ENCODE measurements at places on chromosomes 12 and 14.

DNA sequence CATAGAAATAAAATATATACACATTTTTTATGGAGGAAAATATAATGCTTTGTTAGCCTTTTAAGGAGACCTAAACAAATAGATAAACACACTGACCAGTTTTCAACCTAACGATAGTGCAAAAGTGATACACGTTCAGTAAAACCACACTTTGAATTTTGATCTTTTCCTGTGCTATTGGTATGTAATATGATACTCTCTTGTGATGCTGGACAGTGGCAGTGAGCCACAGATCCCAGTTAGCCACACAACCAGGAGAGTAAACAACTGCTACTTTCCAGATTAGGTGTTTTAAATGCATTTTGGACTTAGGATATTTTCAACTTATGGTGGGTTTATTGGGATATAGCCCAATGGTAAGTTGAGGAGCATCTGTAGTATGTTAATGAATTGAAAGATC is 243.1 kb downstream of the ERC1 start:
- no peak for DNase-seq

- no peak for DNase-seq
Measured at GRCh38 chr12:80129895-80130530, 30.7 kb downstream of the OTOGL start.

- DNase-seq, result no peak
Measured at GRCh38 chr12:95990136-95990535, 6.0 kb downstream of the HAL start.

GRCh38 chr14:56224691-56225681 is 106.8 kb downstream of the PELI2 start:
- no peak for DNase-seq

DNA sequence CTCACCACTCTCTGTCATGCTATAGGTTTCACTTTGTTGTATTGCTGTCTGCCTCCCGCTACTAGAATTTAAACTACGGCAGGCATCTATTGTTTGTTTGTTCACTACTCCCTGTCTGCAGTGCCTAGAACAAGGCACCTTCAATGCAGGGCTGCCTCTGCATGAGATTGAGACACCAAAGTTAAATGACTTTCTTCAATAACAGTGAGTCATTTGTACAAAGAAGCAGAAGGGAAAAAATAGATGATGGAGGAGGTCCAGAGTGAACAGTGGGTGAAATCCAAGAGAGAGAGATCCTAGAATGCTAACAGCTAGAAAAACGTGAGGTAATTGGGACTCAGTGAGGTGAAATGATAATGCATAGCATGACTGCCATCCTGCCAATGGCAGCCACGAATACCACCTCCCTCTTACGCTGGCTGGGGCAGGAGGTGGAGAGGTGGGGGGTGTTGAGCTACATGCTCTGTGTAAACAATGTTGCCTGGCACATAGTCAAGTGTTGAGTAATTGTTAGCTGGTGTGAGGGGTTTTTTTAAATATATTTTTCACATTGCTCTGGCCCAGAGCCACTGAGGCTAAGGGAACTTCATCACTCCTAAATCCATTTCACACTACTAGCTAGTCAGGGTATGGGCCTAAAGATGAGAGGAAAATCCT is 367.6 kb downstream of the RPS29 start:
- DNase-seq, result no peak

- no peak for DNase-seq
Measured at GRCh38 chr12:132239392-132239791, 90.0 kb downstream of the GALNT9 start.

DNA sequence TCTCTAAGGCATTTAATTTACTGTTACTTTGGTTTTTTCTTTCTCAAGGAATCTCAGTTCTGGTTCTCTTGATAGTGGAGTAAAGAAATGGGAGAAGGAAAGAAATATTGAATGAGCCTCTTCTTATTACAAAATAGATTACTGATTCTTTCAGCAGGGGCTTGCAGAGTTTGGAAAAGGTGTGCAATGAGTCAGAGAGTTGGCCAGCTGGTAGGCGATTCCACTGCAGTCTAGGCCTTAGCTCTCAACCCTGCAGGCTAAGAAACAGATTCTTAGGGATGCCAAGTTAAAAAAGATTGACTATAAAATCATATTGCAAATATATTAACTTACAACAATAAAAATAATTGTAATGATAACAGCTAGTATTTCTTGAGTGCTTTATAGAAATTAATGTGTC is 25.8 kb downstream of the NR1H4 start:
- no peak for DNase-seq

- DNase-seq, result no peak
Measured at GRCh38 chr12:124109760-124110159, 136.7 kb downstream of the ZNF664 start.

DNA sequence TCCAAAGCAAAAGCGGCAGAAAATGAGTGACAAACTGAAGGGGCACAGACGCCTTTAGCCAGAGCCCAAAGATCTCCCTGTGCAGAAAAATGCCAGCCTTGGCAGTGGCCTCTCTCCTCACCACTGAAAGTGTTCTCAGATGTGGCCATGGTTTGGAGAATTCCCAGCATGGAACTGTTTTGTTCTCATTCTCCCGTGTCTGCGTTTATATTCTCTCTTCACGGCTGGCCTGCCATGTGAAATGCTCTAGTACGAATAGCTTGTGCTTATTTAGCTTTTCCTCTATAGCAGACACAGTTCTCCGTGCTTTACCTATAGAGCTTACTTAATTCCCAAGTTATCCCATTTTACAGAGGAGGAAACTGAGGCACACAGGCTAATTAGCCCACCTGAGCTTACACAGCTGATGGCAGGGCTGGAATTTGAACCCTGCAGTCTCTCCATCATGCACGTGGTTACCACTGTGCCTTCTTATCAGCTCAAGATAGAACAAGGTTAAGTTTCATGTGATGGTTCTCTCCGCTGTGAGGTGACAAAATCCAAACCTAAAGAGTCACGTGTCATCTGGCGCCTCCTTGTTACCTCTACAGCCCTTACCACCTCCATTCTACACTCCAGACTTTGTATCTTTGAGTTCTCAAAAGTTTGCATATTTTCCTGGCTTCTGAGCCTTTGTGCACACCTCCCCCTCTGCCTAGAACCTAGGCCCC is 141.6 kb downstream of the GCH1 start:
- DNase-seq, result no peak

- no peak for DNase-seq
Measured at GRCh38 chr12:73599268-73599667, 938.4 kb upstream of the ATXN7L3B start.

DNA sequence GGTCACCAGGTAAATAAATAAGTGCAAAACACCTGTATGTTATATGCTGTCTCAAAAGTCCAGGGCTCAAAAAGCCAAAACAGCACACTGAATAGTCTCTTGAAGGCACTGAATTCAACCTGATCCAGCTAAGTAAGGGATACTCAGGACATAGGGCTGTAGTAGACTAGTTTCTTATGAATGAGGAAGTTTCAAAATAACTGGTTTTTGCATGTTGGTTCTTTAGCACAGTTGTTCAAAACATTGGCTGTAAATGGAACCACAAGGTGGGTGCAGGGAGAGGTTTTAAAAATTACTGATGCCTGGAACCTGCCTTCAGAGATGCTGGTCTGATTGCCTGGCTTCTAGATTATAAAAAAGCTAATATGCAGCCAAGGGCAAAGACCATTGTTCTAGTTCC is 34.1 kb downstream of the NDUFA12 start:
- DNase-seq, result no peak

DNA sequence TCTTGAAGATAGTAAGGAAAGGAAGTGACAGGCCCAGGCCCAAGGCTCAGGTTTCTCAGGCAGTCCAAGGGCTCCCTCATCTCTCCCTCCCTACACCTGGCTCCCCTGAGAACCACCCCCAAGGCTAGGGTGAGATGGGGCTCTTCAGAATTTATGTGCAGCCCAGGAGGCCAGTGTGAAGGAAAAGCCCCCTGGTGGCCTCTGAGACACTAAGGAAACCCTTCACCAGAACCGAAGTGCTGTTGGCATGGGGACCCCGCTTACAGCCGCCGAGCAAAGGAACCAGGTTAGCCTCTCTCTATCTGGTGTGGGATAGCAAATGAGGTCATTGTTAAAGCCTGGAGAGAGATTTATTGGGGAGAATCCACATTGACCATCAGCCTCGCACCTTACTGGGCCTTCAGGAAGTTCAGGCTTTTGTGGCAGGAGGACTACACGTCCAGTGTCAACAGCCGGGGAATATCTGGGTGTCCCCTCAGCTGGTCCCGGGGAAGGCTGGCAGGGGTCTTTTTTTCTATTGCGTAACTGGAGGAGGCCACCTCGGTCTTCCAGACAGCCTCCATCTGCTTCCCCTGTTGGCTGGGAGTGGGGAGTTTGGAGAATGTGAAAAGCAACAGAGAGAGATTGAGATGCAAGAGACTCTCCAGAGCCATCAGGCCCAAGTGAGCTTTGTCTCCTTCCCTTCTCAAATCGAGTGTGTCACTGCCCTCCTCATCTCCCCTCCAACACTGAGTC is 18.1 kb downstream of the FAM186B start:
- no peak for DNase-seq

DNA sequence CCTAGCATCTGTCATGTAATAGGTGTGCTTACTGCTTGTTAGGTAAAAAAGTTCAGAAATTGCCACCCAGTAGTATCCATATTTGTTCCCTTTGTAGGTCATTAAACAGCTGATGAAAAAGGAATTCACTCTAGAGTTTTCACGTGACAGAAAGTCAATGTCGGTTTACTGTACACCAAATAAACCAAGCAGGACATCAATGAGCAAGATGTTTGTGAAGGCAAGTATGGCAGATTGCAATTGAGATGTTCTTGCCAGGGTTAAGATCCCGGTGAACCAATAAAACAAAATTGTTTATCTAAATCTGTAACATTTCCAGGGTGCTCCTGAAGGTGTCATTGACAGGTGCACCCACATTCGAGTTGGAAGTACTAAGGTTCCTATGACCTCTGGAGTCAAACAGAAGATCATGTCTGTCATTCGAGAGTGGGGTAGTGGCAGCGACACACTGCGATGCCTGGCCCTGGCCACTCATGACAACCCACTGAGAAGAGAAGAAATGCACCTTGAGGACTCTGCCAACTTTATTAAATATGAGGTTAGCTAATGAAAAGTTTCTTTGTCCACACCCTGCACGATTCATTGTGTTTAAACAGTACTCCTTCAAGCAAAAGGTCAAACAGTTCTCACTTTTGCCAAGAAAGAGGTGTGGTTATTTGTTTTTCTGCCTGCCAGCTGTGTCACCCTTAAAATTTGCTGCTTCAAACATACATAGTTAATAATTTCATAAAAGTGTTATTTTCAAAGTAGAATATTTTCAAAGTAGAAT is 58.3 kb downstream of the ATP2A2 start:
- no peak for DNase-seq

- peak; percentile 85 for DNase-seq
Measured at GRCh38 chr12:49043856-49044258, 16.7 kb downstream of the KMT2D start.

DNA sequence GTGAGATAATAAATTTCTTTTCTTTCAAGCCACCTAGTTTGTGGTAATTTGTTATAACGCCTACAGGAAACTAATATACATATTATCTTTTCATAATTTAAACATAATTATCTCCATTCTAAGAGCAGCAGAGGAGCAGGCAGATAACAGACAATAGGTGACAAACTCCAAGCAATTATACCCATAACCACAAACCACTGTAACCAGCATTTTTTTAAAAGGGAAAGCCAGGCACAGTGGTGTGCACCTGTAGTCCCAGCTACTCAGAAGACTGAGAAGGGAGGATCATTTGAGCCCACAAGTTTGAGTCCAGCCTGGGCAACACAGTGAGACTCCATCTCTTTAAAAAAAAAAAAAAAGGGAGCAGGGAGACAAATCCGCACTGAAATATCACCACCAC is 54.9 kb downstream of the ATF7 start:
- DNase-seq, result no peak

DNA sequence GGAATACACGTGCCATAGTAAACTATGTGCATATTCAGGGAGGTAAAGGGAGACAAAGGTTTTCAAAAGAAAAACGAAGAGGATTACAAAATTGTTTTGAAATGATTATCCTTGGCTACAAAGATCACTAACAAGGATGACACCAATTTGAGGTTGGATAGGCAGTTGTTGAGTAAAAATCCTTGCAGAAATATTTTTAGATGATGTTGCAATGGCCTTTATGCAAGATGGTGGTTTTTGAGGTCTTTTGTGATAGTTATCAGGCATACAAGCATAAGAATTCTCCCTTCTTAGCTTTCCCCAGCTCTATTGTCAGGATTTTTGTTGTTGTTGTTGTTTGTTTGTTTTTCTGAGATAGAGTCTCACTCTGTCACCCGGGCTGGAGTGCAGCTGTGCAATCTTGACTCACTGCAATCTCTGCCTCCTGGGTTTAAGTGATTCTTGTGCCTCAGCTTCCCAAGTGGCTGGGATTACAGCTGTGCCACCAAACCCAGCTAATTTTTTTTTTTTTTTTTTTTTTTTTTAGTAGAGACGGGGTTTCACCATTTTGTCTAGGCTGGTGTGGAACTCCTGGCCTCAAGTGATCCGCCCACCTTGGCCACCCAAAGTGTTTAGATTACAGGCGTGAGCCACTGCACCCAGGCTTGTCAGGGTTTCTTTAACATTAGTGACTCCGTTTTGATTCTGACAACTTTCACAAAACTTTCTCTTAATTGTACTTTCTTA is 7.8 kb downstream of the RNASE1 start:
- no peak for DNase-seq

DNA sequence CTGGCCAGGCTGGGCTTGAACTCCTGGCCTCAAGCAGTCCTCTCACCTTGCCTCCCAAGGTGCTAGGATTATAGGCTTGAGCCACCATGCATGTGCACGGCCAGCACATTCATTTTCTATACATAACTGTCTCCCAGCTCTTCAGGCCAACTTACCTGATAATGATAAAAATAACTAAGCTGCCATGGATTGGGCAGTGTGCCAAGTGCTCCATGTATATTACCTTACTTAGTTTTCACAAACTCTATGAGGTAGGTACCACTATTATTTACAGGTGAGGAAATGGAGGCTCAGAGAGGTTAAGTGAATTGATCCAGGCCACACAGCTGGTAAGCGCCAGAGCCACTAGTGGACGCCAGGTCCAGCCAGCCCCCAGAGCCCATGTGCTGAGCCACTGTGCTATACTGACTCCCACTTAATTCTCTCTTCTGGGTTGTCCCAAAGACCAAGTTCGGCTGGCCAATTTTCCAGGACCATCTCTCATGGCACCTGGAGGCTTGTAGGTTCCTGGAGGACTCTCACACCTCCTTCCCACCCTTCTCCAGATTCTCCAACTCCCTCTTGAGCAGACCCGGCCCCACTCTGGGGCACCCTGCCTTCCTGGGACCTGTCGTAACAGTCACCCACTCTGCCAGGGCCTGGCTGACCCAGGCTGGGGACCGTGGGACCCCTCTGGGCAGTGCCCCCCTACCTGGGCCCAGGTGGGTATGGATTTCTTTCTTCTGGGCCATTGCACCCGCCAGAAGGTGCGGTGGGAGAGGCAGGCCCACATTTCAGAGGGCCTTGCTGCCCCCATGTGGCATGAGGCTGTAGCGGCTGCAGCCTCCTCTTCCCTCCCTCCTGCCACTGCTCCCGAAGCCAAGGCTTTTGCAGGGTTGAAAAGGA is 30.2 kb upstream of the CIPC start:
- peak; percentile 67 for DNase-seq

All from CD4-positive, alpha-beta T cell treated with Interleukin-6 for 4 hours (primary cell).